Urothelium cell line (cell line): ENCODE measurements at places on chromosomes 7 and 10.
A peak's percentile ranks its signal among the peaks of the same experiment; 100 is the strongest.

- no peak for DNase-seq
These were observed 235.5 kb downstream of the GLRX3 start for GRCh38 chr10:130371666-130372065.

DNA sequence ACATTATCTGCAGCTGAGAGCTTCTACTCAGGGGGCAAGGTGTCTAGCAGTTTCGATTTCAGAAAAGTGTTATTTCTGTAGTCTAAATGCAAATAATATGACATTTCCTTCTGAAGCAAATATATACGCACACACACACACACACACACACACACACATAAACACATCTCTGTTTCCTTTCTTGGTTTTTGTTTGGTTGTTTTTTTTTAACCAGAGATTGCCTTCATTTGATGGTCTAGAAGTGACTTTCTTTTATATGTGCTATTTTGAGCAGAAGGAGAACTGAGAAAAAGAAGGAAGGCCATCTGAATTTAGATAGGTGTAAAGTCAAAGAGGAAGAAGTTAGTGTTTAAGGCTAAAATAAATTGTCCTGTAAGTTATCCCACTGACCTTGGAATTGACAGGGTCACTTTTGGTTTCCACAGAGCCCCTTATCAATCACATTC is 142.2 kb downstream of the TRIL start:
- DNase-seq, result no peak

DNA sequence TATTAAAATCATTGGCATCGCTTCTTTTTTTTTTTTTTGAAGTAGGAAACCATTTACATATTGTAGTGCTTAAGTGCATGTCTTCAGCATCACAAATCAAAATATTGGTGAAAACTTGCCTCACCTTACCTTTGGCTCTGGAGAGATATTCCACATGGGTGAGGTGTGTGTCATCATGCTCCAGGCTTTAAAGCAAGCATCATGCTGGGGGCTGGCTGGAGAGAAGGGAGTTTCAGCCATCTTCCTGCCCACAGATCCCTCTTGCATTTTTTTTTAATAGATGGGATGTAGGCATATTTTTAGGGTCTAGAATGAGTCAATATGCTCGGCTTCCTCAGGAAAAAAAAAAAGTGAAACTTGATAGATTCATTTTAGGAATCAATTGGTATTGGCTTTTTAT is 2.3 kb upstream of the INSYN2A start:
- no peak for DNase-seq

GRCh38 chr10:49367600-49367999 is 28.3 kb downstream of the DRGX start:
- peak; percentile 37 for DNase-seq

GRCh38 chr7:28052933-28053332 is 127.7 kb downstream of the JAZF1 start:
- no peak for DNase-seq

GRCh38 chr10:3292636-3293035 is 120.1 kb upstream of the PITRM1 start:
- DNase-seq, result no peak

DNA sequence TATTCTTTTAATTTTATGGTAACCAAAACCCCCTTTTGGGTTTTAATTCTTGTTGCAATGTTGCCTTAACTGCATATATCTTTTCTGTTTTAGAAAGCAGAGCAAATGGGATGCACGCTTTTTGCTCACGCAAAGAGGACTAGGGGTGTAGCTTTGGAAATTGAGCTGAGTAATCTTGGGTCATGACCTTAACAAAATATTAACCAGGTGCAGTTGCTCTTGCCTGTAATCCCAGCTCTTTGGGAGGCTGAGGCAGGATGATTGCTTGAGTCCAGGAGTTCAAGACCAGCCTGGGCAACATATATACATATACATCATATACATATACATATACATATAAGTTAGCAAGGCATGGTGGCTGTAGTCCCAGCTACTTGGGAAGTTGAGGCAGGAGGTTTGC is 172.9 kb upstream of the BMPER start:
- DNase-seq, result no peak

- DNase-seq, result no peak
These were observed 700.8 kb upstream of the KCND2 start for GRCh38 chr7:119572132-119572531.

- no peak for DNase-seq
These were observed 11.9 kb downstream of the RNF216 start for GRCh38 chr7:5769571-5769970.

GRCh38 chr10:18282094-18282493 is 141.9 kb downstream of the CACNB2 start:
- no peak for DNase-seq

GRCh38 chr10:120513307-120513796 is 56.3 kb downstream of the PLPP4 start:
- DNase-seq, result no peak

GRCh38 chr10:33952692-33953360 is 618.4 kb upstream of the NRP1 start:
- DNase-seq, result no peak

DNA sequence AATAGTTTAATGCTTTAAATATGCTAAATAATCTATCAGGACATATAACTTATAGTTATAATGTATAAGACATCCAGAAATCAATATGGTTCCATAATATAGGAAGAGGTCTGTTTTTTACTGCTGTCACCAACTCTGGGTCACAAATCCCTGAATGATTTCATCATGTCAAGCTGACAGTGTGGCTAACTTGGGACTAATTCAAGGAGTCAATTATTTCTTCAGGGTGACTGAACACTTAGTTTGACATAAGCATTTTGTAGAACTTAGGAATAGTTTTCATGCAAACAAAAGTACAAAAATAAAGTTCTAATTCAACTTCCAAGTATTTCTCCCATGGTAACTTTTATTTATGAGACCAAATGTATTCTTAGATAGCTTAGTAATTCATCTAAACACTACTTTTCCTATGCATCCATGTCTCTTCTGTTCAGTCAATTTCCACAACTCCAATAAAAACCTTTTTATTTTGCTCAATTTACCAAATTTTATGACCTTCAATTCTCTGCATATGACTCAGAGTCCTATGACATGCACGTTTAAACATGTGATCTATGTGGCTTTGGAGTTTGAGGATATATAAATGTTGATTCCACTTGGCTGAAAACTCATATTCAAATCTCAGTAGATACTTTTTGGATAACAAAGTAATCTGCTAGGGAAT is 40.3 kb upstream of the GNAT3 start:
- no peak for DNase-seq

DNA sequence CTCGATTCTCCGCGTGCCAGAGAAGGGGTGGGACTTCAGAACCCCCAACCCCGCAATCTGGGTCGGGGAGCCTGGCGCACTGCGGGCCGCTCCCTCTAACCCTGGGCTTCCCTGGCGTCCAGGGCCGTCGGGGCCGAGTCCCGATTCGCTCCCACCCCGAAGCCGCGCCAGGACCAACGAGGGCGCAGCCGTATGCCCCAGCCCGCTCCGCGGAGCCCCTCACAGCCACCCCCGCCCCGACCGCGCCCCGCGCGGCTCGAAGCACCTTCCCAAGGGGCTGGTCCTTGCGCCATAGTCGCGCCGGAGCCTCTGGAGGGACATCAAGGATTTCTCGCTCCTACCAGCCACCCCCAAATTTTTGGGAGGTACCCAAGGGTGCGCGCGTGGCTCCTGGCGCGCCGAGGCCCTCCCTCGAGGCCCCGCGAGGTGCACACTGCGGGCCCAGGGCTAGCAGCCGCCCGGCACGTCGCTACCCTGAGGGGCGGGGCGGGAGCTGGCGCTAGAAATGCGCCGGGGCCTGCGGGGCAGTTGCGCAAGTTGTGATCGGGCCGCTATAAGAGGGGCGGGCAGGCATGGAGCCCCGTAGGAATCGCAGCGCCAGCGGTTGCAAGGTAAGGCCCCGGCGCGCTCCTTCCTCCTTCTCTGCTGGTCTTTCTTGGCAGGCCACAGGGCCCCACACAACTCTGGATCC is at the start of gene LEP:
LEP (plus strand) TSS at position 583 of the 691 bp plus-strand sequence. CDS start 10,741 bp downstream, outside the sequence.
- no peak for DNase-seq

DNA sequence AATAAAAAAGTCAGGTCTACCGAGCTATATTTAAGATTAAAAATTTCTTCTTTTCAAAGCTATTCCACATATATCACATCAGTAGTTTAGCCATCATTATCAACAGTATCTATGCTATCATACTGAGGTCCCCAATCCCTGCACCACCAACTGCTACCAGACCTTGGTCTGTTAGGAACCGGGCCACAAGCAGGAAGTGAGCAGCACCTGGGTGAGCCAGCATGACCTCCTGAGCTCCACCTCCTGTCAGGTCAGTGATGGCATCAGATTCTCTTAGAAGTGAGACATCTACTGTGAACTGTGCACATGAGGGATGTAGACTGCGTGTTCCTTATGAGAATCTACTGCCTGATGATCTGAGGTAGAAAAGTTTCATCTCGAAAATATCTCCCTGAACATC is 632.1 kb upstream of the KCND2 start:
- no peak for DNase-seq

GRCh38 chr10:7293378-7293920 is 117.4 kb downstream of the SFMBT2 start:
- DNase-seq, result no peak

DNA sequence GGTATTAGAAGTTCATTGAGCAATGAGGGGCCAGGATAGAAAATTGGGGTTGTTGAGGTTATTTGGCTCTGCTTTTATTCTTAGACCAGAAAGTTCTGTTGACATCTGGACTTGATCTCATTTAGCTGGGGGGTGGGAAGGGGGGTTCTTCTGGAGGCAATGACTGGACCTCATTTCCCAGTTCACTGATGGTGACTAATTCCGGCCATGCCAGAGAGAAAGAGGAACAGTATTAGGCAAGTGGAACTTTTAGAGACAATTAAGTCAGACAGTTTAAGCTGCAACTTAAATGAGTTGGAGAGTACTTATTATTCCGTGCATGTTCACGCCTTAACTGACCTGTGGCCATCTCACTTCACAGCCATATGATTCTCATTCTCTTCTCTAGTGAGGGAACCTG is 512.5 kb downstream of the REEP3 start:
- DNase-seq, result no peak

DNA sequence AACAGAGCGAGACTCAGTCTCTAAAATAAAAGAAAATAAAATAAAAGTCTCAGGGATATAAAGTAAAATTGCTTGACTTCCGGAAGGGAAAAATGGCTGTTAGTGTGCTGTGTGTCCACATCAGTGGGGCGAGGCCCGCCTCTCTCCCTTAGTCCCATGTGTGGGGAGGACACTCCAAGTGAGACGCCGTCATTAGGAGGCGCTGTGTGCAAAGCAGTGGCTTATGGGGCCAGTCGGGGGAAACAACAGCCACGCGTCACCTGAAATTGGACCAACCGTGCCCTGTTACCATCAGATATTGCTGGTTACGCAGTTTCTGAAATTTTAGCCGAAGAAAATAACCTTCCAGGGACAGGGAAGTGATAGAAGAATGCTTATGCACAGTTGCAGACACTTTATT is 15.8 kb downstream of the SFXN4 start:
- DNase-seq, result no peak

DNA sequence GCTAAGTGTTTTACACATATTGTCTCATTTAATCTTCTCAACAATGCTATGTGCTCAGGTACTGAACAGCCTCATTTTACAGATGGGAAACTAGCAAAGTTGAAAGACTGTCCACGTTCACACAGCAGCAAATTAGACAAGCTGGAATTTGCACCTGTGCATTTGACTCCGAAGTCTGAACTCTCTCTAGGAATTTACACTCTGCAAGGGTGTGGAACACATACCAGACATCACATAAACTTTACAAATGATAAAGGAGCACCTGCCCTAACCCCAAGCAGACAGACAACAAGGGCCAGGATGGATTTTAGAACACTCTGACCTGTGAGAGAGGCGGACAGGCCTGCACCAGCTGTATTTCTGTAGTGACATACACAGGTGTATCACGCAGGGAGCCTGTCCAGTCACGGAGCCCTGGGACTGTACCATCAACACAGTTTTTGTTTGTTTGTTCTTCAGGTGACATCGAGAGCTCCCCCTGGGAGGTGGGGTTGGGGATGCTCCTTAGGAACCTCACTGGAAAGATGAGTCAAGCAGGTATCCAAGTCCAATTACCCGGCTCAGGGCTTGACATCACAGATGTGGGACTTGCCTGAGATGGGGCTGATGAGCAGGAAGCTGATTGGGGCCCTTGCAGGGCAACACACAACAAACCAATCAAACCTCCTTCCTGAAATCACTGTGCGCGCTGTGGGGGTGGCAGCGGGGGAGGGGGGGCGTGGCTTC is 31.0 kb downstream of the MKI67 start:
- DNase-seq, result no peak

- DNase-seq, result peak; percentile 50
These were observed 17.8 kb downstream of the NPSR1 start for GRCh38 chr7:34675749-34676374.

DNA sequence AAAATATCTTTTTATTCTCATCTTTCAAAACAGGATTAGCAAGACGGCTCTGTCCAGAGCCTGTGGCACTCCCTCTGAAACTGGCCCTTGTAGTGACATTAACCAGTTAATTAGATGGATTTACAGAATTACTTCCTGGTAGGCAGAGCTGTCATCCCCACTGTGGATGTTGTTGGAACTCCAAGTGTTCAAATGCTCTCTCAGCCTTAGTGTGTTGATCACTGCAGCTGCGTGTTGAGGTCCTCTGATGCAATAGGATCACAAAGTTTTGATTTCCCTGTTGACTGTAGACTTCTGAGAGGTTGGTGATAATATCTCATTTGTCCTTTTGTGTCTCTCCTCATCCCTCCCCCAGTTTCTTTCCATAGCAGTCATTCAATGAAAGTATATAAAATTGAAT is 117.3 kb upstream of the CDK6 start:
- DNase-seq, result no peak

DNA sequence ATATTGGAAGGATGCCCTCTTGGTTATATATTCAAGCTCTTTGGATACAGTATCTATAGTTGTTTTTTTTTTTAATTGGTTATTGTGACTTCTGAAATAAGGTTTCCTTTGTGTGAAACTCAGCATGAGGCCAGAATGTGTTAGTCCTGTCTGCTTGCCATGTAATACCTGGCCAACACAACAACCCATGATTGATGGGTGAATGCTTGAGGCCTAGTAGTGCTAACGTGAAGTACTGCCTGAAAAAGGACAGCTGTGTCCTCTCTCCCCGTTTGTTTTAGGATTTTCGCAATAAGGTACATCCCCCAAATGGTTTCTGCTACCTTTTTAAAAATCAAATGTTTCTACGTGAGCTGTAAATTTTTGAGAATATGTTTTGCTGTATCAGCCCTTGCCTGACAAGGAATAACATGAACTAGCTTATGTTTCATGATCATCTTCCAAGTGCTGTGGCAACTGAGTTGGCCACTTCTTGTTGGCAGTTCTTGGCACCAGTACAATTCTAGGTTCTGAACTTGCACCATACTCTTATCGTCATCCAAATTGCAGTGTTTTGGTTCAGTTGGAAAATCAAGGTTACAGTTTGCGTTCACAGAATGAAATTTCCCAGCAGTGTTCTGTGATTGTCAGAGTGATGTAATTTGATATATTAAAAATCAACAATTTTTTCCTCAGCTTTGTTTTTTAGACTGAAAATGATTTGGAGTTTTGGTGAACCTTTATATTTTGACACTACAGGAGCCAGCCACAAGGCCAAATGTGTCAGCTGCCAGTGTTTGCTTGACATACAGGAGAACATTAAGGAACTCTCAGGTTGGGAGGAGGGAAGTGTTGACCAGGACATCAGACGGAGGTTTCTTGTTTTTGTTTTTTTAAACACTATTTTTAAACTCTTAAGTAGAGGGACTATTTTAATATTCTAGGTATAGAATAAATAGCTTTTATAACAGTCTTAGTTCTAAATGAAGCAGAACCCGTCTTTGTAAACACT is 13.5 kb upstream of the ASCC1 start:
- no peak for DNase-seq
